ENCODE measurements at places on chromosomes 12 and 14.

- no peak for DNase-seq
Observed at GRCh38 chr14:93592786-93593185, 162.0 kb downstream of the UNC79 start.

GRCh38 chr14:50719911-50720759 lies 52.0 kb upstream of the SAV1 start:
- DNase-seq: no peak

DNA sequence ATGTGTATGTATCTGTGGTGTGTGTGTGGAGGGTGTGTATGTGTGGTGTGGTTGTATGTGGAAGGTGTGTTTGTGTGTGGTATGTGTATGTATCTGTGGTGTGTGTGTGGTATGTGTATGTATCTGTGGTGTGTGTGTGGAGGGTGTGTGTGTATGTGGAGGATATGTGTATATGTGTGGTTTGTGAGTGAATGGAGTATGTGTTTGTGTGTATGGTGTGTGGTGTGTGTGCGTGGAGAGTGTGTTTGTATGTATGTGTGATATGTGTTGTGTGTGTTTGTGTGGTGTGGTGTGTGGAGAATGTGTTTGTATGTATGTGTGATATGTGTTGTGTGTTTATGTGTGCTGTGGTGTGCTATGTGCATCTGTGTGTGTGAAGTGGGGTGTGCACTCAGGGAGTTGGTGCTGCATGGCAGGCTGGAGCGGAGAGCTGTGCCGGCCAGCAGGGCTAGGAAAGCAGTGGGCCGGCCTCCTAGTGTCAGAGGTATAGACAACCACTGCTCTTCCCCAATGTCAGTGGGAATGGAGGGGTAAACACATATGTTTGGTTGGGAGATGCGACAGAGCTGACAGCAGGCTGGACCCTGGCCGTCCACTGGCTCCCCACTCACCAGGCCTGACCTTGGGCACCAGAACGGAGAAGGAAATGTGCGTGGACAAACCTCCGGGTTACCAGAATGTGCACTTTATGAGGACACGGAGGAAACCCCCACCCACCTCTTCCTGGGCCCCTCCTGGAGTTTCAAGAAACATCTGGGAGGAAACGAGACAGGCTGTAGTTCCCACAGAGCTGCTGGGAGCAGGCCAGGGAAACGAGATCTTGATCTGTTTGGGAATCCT lies 60.7 kb downstream of the CLMN start:
- DNase-seq: no peak

- DNase-seq: no peak
Observed at GRCh38 chr14:92456215-92457015, 57.2 kb upstream of the RIN3 start.

DNA sequence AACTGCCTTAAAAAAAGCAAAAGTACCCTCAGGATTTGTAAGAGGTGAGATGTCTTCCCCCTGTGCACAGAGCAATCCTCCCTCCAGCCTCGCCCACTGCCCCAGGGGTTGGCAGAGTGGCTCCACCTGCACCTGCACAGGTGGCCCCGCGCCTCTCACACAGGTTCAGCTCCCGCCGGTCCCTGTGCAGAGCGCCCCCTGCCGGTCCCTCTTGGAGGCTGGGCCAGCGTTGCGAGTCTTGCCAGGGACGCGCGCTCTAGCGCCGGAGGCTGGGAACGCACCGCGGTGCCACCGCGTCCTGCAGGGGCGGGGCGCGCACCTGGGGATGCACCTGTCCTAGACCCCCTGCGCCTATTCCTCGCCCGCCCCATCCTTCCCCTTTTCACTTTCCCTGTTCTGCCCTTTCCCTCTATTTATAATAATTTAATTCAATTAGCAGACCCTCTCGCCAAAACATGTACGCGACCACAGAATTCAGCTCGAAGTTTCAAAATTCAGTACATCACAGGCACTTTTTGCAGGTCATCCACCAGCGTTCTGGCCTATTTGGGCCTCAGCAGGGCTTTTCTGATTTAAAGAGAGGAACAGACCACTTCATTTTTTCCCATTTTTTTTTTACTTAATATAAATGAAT lies 618.6 kb downstream of the AACS start:
- no peak for DNase-seq

DNA sequence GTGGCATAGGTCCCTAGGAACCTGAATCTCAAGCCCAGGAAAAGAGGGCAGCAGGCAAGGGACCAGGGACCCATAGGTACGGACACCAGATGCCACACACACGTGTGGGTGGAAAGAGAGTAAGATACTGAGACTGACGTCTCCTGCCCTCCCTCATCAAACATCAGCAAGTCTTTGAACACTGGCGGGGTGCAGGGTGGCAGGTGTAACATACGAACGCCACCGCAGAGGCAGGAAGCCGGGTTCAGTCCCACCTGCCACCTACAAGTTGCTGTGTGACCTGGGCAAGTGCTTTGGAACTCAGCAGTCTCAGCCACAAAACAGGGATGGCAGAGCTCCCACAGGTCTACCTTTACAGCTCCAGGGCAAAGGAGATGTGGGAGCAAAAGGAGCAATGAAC lies 11.1 kb downstream of the ACTN1 start:
- peak; percentile 48 for DNase-seq

Measured in stimulated activated CD4-positive, alpha-beta T cell treated with anti-CD3 and anti-CD28 coated beads, TNF-alpha, amount 100 ng/mL, for 1 hour (primary cell).